ENCODE measurements at places on chromosomes 11 and 22.

DNA sequence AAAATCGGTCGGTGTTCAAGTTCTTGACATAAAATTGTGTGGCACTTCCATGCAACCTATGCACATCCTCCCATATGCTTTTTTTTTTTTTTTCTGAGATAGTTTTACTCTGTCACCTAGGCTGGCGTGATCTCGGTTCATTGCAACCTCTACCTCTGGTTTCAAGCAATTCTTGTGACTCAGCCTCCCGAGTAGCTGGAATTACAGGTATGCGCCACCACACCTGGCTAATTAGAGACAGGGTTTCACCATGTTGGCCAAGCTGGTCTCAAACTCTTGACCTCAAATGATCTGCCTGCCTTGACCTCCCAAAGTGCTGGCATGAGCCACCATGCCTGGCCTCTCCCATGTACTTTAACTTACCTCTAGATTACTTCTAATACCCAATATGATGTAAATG is 15.0 kb downstream of the GLB1L3 start:
- DNase-seq: no peak

DNA sequence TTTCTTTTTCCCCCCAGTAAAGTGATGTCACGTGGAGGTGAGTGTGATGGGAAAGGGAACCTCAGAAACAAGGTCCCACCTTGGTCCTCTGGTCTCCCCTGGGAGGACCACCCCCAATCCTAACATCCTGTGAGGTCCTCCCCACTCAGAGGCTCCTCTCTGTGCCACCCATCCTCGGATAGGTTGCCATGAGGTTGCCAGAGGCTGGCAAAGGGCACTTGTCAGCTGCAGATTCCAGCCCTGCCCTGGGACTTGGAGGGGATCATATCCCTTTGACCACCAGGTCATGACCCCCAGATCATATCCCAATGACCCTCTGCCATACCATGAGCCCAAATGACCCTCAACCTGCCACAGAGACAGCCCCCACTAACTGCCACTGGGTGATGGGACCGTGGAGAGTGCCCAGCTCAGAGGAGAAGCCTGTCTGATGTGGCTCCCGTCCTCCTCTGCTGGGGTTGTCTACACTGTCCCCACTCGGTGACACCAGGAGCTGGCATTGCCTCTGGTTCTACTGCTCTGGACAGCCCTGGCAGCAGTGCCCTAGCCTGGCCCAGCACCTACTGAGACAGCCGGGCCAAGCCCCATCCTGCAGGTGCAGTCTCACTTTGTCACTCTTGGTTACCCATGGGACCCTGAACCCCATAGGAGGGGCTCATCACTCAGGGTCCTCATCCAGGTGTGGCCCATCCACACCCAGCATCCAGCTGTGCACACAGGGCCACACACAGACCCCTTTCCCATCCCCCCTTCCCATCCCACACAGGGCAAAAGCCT is 90.2 kb upstream of the KCNQ1OT1 start:
- DNase-seq: no peak

GRCh38 chr11:78560826-78561484 is 13.7 kb downstream of the NARS2 start:
- no peak for DNase-seq

DNA sequence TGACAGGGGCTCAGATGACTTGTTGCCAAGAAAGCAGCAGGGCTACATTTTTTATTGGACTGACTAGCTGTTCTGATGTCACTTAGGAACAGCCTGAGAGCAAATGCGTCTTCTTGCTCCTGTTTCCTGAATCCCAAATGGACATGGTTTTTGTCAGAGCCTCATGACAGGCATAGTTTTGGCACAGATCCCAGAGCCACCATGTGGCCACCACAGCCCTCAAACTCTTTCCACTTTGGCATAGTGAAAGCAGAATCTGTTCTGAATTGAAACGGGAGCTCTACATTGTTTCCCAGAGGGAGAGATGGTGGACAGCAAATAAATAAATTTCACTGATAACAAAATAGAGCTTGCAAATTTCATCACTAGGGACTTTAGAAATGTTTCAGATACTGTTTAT is 222.2 kb downstream of the C11orf87 start:
- no peak for DNase-seq

DNA sequence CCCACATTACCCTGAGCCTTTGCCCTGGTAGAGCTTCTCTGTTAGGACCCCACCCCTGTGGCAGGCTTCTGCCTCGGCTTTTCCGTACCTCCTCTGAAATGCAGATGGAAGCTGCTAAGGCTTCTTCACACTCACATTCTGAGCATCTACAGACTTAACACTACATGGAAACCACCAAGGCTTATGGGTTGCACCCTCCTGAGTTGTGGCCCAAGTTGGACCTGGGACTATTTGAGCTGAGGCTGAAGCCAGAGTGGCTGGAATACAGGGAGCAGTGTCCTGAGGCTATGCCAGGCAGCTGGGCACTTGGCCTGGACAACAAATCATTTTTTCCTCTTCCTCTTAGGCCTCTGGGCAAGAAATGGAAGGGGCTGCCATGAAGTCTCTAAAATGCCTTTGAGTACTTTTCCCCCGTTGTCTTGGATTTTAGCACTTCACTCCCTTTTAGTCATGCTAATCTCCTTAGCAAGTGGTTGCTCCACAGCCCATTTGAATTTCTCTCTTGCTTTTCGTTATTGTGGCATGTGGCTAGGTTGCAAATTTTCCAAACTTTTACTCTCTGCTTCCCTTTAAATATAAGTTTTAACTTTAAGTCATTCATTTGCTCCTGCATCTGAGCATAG is 114.8 kb upstream of the FIBIN start:
- DNase-seq: no peak

DNA sequence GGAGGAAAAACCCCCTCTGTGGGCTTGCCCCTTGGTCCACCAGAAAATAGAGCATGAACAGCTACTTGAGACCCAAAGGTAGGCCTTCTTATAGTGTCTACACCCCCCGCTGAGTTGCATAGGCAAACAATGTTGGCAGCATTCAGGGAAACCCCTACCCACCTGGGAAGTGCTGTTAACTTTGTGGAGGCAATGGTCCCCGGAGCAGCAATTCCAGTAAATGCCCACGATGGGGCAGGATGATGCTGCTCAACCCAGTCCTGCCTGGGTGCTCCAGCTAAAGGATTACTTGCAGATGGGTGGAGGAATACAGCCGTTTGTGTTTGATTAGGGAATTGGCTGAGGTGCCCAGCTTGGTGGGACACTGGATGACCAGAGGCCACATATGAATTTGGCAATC is 381.3 kb upstream of the ANO5 start:
- no peak for DNase-seq

DNA sequence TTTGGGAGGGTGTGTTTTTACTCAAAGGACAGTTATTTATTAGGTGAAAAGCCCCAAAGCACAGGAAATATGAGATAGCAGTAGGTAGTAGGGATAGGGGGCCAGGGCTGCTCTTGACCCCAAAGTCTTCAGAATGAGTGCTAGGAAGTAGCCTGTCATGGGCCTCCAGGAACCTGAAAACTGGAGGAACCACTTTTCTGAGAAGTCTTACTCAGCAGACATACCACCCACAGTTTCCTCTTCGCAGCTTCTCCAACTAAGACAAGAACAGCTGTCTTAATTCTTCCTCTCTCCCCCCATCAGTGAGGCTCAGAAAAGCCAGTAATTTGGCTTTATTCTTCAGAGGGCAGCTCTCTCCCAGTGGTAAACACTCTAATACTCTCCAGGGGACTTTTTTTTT is 84.0 kb upstream of the CTSC start:
- peak; percentile 7 for DNase-seq

DNA sequence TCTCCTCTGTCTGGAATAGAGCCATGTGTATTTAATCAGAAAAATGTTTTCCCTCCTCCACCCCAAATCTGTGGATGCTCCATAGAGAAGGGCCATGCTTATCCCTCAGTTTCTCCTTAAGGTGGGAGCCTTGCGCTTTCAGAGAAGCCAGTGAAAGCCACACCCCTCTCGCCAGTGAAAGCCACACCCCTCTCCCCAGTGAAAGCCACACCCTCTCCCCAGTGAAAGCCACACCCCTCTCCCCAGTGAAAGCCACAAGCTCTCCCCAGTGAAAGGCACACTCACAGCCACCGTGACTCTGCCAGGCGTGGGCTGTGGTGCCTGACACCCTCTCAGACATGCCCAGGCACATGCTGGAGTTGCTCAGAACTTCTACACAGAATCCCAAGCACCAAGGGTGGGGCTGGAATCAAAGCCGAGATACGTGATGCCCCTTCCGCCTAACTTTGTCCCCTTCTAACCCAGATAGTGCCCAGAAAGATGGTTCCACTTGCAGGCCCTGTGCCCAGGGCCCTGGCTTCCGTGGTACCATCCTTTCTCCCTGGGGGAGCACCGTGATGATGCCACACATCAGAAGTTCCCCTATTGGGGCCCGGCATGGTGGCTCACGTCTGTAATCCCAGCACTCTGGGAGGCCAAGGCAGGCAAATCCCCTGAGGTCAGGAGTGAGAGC is 16.5 kb upstream of the PRR5 start:
- DNase-seq: peak; percentile 69

GRCh38 chr22:35534091-35534490 is 6.5 kb upstream of the RASD2 start:
- no peak for DNase-seq

GRCh38 chr11:65503949-65504673 is 5.3 kb downstream of the MALAT1 start:
- no peak for DNase-seq

DNA sequence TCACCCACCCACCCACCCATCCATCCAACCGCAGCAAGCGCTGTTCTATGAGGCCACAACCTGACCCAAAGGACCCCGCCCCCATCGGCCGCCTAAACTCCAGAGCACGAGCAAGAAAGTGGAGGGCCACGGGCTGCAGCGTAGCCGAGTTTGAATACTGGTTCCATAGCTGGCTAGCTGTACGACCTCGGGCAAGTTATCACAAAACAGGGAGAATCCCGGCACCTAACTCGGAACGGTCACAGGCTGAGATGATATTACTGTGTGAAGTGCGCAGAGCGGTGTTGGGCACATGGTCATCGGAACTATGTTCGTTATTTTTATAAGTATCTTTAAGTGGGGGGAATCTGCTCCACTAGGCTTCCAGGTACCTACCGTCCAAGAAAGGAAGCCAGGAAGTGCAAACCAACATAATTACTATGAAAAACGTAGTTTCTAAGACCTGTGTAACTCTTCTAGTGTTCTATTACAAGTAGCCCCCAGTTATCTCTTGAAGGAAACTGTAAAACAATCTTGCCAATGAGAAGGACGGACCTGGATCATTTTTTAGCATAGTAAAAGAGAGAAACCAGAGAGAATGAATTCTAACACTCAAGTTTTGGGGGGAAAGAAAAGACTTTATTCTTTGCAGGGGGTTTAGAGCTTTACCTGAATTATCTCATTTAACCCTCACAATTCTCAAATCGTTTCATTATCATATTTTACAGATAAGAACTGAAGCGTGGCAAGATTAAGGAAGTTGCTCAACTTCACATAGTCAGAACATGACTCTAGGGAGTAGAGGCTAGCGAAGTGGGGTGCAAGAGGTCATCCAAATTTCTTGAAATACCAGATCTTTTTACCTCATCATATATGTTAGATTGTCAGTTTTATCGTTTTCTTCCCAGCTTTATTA is 663 bp upstream of the BUD13 start:
- no peak for DNase-seq

- DNase-seq: no peak
Measured at GRCh38 chr11:121213362-121213893, 79.1 kb upstream of the SC5D start.

DNA sequence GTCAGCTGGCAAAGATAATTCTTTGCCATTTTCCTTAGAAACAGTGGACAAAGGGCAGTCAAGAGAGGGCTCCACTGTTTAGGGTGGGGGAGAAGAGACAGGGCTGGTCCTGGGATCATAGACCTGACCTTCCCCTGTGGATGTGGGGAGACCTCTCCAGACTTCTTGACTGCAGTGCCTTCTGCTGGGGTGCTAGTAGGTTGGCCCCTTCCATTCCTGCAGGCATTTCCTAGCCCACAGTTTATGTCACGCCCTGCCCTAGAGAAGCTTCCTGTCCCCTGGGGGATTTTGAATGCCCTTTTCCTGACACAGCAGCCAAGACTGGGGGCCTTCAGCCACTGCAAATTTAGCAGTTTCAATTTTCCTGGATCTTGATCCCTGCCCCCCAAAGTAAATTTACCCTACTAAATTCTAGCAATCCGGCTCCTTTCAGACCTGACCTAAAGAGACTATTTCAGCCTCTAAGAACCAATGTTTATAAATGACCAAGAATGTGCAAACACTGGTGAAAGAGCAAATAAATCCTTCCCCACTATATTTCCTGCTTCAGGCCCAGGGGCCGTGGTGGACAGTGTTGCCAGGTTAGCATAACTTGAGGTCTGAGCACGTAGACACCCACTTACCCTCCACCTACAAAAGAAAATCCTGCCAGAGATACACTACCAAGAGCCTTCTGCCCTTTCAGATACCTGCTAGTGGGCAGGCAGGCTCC is 58.4 kb downstream of the PPFIBP2 start:
- no peak for DNase-seq

DNA sequence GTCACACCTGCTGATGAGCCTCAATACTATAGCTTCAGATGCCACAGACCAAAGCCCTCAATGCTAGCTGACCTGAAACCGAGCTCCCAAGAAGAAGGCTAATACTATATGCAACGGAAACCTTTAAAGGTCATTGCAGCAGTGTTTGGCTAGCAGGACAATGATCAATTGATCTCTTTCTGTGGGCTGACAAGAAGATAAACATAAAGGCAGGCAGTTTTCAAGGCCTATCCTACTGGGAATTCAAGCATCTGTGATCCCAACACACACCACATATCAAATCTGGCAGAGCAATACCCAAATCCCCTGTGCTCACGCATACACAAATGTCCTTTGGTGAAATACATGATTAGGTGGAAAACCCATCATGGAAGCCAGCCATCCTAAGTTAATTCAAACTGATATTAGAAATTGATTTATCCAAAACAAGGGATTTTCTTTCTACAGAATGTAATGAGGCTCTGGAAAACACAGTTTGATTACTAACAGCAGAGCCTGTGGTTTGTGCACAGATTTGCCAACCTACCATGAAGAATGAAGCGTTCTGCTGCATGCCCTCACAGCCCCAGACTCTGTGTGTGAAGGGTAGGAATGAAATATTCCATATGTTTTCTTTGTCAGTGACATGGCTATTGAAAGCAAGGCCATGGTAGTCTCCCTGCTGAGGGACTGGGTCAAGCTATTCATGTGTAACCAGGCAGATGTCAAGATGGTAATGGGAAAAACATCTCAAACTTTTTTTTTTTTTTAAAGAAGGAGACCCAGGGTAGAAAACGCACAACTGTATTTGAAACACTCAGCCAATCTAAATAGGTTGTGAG is 12.2 kb downstream of the LGR4 start:
- DNase-seq: no peak

DNA sequence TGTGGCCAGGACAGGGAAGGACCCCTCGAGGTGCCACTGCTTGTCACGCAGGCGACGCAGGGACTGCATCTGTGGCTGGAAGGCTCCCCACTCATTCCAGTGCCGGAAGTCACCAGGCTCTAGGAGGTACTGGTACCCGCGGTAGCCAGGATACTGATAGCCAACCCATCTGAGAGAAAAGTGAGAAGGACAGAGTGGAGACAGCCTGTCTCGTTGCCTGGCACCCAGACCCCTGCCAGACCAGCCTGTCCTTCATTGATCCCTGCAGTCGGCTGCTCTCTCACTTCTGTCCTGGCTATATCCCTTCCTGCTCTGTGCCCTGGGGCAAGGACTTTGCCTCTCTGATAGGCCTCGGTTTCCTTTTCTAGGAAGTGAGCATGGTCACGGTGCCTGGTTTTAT is 9.6 kb upstream of the TPST2 start:
- no peak for DNase-seq

Data from activated naive CD8-positive, alpha-beta T cell treated with anti-CD3 and anti-CD28 coated beads, Interleukin-2, amount 50 U/mL, for 16 hours (primary cell).